CD4-positive, alpha-beta T cell treated with Interferon gamma for 1 hour (primary cell): ENCODE measurements at places on chromosomes 16 and 17.

GRCh38 chr16:20741554-20742285, at the start of gene THUMPD1:
TSS of gene THUMPD1 (minus strand) at chr16:20741818. CDS start at chr16:20741739, 79 bp downstream.
- peak; percentile 97 for DNase-seq

GRCh38 chr17:5544115-5544514, 40.2 kb downstream of the NLRP1 start:
- no peak for DNase-seq

GRCh38 chr16:4218202-4218601, 23.7 kb downstream of the SRL start:
- no peak for DNase-seq

DNA sequence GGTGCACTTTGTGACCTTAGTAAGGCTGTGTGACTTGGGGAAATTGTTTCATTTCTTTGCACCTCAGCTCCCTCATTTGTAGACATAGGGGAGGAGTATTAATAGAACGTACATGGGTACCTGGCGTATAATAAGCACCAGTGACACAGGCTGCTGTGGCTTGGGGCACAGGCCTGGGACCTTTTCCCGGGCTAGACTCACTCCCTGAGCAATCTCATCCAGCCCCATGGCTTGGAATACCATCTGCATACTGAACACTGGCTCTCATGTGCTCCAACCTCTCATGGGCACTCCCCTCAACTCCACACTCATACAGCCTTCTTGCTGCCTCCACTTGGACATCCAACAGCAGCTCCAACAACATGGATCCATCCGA, 41.0 kb upstream of the MRPS23 start:
- no peak for DNase-seq

DNA sequence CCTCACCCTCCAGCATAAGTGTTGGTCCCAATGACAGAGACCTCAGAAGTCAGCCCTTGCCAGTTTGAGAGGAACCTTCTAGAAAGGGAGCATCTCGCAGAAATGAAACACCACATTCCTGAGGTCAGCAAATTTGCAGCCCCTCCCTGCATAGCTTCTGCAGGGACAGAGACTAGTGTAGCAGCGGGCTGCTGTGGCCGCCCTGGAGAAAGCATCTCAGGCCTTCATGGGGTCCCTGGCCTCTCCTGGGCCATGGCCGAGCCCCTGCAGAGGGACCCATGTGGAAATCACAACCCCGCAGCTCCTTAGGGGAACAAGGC, 11.4 kb downstream of the HS3ST6 start:
- DNase-seq = no peak

GRCh38 chr17:83194186-83194561, 114.8 kb downstream of the METRNL start:
- no peak for DNase-seq

DNA sequence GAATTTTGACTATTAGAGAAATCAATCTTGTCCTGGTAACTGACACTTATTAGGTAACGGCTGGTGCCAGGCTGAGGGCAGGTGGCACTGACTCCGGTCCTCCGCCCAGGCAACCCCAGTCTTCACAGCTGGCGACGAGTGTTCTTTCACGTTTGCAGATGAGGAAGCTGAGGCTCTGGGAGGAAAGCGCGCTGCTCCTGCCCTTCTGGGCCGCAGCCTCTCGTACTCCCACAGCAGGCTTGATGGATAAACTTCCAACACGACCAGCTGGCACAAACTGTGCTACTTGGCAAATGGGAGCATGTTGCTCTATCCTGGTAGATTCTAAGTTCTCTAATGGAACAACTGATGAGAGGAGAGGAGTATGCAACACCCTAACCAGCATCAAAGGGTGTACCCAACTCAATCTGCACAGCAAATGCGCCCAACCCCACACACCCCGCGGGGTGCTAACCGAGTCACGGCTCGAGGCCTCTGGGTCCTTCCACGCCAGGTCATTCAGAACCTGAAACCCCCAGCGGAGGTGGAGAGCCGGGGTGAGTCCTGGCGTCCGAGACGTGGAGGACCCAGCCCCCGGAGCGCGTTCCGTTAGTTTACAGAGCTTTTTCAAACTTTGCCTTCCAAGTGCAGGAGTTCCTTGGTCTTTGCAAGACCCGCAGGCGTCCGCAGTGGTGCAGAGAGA, 477 bp upstream of the SLC47A1 start:
- no peak for DNase-seq

- peak; percentile 33 for DNase-seq
These were observed 10.9 kb upstream of the FOXJ1 start for GRCh38 chr17:76151896-76152454.

DNA sequence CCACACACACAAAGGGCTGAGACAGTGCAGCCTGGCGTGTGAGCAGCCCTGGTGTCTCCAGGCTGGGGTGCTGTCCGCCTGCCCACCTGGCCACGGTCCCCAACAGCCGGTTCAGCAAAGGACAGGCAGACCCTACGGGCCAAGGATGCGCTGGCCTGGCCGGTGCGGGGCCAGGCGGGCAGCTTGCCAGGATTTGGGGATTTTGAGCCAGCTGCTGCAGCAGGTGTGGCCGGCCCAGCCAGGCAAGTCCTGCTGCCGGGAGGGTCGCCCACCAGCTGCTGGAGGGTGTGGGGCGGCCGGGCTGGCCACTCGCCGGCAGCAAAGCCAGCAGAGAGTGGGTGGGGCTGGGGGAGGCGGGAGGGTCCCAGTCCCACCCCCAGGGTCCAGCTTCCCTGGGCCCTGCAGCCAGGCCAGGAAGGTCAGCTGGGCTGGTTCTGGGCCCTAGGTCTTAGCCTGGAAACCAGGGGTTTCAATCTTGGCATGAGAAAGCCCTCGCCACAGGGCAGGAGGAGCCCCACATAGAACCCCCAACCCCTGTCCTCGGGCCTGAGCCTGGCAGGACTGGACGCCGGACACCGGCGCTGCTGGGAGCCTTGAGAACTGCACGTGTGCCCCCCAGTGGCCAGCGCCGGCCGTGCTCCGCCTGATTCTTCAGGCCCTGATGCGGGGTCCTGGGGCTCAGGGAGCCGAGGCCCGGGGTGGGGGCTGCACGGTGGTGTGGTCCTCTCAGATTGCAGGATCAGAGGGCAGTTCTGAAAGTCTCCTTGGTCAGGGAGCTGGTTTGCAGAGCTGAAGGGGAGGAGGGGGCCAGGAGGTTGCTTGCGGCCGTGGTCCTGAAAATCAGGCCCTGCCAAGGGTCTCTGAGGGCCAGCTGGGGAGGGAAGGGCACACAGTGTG, 17.6 kb upstream of the SSTR5 start:
- DNase-seq = no peak

DNA sequence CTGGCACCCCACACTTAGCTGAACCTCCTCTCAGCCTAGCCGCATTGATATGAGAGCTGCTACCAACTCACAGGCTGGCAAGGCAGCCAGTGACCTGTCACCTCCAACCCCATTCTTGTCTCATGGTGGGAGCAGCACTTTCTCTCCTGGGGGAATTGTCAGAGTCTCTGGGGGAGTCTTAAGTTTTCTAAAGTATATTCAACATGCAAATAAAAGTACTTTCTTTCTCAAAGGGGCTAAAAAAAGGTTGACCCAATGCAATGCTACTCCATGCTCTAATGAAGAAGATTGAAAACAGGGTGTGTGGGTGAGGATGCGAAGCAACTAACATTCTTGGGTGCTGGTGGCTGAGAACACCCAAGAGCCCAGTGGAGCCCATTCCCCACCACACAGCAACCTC, 53.1 kb upstream of the SREBF1 start:
- no peak for DNase-seq

DNA sequence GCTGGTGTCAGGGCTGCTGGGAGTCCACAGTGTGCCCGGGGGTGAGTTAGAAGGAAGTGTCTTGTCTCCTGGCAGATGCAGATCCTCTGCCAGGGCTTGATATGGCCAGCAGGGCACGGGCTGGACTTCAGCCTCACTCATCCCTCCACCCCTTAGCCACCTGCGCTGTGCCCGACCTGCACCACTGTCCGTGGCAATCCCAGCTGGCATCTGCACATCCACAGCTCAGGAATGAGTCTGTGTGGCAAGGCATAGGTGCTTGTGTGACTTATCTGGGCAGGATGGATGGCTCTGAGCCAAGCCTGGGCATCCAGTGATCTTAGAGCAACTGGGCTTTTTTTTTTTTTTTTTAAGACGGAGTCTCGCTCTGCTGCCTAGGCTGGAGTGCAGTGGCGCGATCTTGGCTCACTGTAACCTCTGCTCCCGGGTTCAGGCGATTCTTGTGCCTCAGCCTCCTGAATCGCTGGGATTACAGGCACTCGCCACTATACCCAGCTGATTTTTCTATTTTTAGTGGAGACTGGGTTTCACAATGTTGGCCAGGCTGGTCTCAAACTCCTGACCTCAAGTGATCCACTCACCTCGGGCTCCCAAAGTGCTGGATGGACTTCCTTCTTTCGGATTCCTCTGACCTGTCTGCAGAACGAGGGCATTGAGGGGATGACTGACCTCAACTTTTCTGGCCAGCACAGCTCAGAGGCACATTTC, 22.5 kb upstream of the CACNG1 start:
- DNase-seq = no peak

DNA sequence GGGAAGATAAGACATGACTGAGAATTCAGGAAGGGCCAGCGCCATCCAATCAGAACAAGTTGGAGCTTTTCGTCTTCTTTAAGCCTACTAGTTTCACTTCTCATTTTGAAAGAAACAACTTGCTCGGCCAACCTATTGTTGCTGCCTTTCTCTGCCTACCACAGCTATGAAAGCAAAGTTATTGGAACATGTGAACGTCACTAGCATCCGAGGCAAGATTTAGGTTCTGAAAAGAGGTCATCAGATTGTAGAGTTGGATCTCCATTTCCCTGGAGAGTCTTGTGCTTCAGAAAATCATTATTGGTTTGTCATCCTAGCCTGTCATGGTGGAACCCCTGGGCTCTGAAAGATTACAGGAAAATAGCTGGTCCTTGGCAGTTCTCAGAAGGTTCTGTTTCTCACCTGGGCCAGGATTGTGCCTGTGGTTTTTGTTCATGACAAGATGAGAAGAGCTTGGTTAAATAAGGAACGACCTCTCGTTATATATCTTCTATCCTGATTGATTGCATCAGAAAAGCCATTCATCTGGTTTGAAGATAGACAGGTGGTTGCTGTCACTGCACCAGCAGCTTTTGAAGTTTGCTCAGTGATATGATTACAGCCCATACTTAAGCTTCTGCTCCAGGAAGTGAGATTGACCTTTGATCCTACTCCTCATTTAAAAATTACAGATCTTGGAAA, 25.3 kb downstream of the CDH13 start:
- DNase-seq = no peak

DNA sequence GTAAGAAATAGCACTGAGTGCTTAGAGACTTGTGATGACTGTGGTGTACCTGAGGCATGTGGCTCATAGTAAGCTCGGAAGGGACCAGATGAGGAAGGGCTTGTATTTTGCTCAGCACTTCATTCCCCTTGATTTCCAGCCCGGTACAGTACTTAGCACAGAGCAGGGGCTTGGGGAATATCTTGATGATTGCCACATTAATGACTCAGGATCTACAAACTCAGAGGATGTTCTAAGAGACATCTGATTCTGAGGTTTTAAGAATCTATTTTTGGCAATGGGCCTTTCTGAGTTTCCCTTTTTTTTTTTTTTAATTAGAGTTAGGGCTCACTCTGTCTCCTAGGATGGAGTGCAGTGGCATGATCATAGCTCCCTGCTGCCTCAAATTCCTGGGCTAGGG, 9.1 kb downstream of the ASPHD1 start:
- no peak for DNase-seq

DNA sequence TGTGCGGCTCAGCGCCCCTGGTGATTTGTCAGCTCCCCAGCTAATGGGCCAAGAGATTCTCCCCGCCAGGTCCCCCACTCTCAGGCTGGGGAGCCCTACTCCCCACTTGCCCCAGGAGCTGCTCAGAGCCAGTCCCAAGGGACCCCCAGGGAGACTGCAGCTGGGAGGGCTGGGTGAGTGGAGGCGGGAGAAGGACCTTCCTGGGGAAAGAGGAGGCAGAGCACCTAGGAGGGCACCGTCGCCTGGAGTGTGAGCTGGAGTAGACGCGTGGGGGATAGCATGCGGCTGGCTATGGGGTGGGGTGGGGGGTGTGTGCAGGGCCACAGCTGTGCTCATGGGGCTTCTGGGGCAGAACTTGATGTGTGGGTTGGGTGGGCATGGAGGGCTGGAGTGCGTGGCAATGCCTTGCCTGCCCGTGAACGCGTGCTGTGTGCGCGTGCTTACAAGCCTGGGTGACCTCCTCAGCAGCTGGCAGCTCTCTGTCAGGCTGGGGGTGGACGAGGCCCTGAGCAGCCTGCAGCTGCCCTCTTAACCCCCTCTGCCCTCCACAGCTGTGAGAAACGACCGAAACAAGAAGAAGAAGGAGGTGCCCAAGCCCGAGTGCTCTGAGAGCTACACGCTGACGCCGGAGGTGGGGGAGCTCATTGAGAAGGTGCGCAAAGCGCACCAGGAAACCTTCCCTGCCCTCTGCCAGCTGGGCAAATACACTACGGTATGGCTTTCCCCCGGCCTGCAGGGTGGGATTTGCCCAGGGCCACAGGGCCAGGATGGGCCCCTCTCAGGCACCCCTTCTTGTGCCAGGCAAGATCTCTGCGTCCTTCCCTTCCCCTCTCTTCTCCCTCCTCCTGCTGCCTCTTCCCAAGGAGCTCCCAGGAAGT, 12.9 kb downstream of the GJD3 start:
- DNase-seq = no peak

DNA sequence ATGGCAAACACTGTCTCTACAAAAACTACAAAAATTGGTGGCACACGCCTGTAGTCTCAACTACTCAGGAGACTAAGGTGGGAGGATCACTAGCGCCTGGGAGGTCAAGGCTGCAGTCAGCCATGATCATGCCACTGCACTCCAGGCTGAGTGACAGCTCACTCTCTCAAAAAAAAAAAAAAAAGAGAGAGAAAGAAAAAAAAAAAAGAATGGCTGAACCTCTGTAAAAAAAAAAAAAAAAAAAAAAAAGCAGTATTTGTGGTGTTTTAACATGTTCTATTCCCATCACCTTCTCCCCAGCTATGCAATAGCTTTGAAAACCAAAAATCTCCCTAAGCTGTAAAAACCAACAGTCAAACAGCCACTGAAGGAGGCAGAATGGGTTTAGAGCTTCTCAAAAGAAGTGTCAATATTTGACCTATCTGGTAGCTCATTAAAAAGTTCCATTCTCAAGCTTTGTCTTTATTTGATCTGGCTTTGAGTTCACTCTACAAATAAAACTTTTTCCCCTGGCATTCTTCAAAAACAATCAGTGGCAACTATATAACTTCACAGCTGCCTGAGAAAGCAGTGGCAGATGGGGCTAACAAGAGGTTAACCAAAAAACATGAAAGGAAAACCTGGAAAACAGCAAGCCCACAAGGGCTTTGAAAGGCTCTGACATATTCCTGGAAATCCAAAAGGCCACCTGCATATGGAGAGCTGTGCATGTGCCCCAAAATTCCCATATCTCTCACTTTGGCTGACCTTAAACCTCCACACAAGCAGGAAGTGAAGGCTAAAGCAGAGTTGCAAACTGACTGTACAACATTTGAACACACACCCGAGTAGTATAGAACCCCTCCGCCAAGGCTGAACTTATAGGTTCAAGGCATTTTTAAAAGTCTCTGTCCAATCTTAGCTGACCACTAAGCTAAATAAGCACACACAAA, 36.0 kb downstream of the USP32 start:
- no peak for DNase-seq

GRCh38 chr16:68401871-68402747, 46.2 kb downstream of the SMPD3 start:
- no peak for DNase-seq

- no peak for DNase-seq
These were observed 63.0 kb downstream of the PGS1 start for GRCh38 chr17:78441271-78441971.
